Calu3 (cell line): ENCODE measurements at places on chromosomes 16 and 17. TPM values are rescaled to one million over a fixed set of nuclear protein-coding genes. Genes with fewer than 3 reads are reported as not detected.
A peak's percentile ranks its signal among the peaks of the same experiment; 100 is the strongest.

SPATA20 gene
- 33.2 and 47.8 TPM in 2 replicates for total RNA-seq

SULT1A1 gene
- total RNA-seq, result 14.0 and 15.0 TPM in 2 replicates

GRCh38 chr17:68381076-68381900 is 76.0 kb downstream of the WIPI1 start:
- H3K27ac ChIP-seq, result no peak overlapping the region
- H3K4me3 ChIP-seq, result no peak overlapping the region
- H3K4me1 ChIP-seq, result peaks cover 18% of the 10 kb centered on the region
- no peak for DNase-seq
- peaks cover 13% of the 10 kb centered on the region for H3K27me3 ChIP-seq
- no peaks in the 10 kb centered on the region for H3K36me3 ChIP-seq

ZNF750 gene
- not detected in 2 replicates for total RNA-seq

GRCh38 chr17:34645594-34645993 is 66.2 kb downstream of the TMEM132E start:
- no peak overlapping the region for H3K4me3 ChIP-seq
- peaks cover 7% of the 10 kb centered on the region for H3K4me1 ChIP-seq
- no peaks in the 10 kb centered on the region for H3K36me3 ChIP-seq
- no peak overlapping the region for H3K27ac ChIP-seq
- peak; percentile 47 for DNase-seq

GRCh38 chr17:81291662-81292061 is 3.4 kb downstream of the SLC38A10 start:
- no peak overlapping the region for H3K27ac ChIP-seq
- peaks cover 8% of the 10 kb centered on the region for H3K4me1 ChIP-seq
- H3K36me3 ChIP-seq, result peaks cover 47% of the 10 kb centered on the region
- H3K4me3 ChIP-seq, result no peak overlapping the region
- H3K27me3 ChIP-seq, result no peaks in the 10 kb centered on the region

DNA sequence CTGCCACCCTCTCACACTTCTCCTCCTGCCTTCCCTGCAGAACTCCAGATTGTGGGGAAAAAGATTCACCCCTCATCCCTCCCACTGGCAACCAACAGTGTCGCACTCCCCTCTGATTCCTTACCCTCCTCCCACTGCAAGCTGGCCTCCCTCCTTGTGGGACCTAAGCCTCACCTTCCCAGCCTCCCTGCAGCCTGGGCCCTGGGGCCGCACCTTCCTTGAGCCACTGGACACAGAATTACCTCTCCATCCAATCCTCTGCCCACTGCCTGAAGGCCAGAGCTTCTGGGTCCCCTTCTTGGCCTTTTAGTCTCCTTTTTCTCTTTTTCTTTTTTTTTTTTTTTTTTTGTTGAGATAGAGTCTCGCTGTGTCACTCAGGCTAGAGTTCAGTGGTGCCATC is 33.9 kb downstream of the NGFR start:
- H3K4me3 ChIP-seq, result no peak overlapping the region
- H3K27ac ChIP-seq, result no peak overlapping the region
- no peak for DNase-seq
- H3K4me1 ChIP-seq, result no peaks in the 10 kb centered on the region

GRCh38 chr17:52079496-52079895 is 79.0 kb downstream of the CA10 start:
- no peaks in the 10 kb centered on the region for H3K36me3 ChIP-seq
- peaks cover 26% of the 10 kb centered on the region for H3K27me3 ChIP-seq
- no peak overlapping the region for H3K27ac ChIP-seq
- no peak overlapping the region for H3K4me3 ChIP-seq
- no peak for DNase-seq
- H3K4me1 ChIP-seq, result no peaks in the 10 kb centered on the region

GRCh38 chr17:1639549-1640180 is 5.9 kb downstream of the SCARF1 start:
- H3K36me3 ChIP-seq, result peaks cover 6% of the 10 kb centered on the region
- no peak overlapping the region for H3K4me3 ChIP-seq
- no peaks in the 10 kb centered on the region for H3K27me3 ChIP-seq
- DNase-seq, result no peak
- H3K27ac ChIP-seq, result no peak overlapping the region
- no peaks in the 10 kb centered on the region for H3K4me1 ChIP-seq

ZG16 gene
- not detected in 2 replicates for total RNA-seq

PPY gene
- total RNA-seq, result not detected in 2 replicates

GRCh38 chr17:44334727-44335126 is 10.1 kb upstream of the SLC25A39 start:
- H3K36me3 ChIP-seq, result no peaks in the 10 kb centered on the region
- no peak for DNase-seq
- H3K27me3 ChIP-seq, result peaks cover 14% of the 10 kb centered on the region
- H3K4me1 ChIP-seq, result peaks cover 18% of the 10 kb centered on the region
- H3K27ac ChIP-seq, result no peak overlapping the region

DNA sequence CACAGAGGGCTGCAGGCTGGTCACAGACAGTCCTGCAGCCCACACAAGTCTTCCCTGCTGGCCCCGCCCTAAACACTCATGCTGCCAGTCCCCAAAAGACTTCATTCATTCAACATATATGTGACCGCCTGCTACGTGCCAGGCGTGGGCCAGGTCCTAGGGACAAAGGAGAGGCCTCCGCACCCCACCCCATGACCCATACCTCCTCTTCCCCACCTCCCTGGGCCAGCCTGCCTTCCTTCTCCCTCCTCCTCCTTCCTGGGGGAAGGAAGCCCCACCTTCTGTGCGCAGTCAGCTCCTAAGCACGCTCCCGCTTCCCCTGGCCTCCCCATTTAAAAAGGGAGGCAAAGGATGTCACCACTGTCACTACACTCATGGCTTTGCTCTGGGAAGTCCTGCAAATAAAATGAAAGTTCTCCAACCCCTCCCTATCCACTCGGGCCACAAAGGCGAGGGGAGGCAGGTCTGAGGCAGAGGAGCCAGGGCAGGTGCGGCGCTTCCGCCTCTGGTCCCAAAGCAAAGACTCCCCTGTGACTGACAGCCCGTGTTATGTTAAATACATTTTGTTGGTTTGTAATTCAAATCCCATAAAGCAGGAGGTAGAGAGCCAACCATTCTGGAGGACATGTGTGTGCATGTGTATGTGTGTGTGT is 9.0 kb downstream of the DNAAF8 start:
- H3K4me1 ChIP-seq, result peaks cover 10% of the 10 kb centered on the region
- peaks cover 16% of the 10 kb centered on the region for H3K36me3 ChIP-seq
- peak overlapping the region; percentile 46 for H3K4me3 ChIP-seq
- no peak overlapping the region for H3K27ac ChIP-seq
- DNase-seq, result no peak

- H3K36me3 ChIP-seq, result no peaks in the 10 kb centered on the region
- H3K4me1 ChIP-seq, result peaks cover 19% of the 10 kb centered on the region
- peak; percentile 36 for DNase-seq
- peak overlapping the region; percentile 30 for H3K27ac ChIP-seq
- no peak overlapping the region for H3K4me3 ChIP-seq
These were observed 50.1 kb downstream of the PIMREG start for GRCh38 chr17:6494239-6494941.

DNA sequence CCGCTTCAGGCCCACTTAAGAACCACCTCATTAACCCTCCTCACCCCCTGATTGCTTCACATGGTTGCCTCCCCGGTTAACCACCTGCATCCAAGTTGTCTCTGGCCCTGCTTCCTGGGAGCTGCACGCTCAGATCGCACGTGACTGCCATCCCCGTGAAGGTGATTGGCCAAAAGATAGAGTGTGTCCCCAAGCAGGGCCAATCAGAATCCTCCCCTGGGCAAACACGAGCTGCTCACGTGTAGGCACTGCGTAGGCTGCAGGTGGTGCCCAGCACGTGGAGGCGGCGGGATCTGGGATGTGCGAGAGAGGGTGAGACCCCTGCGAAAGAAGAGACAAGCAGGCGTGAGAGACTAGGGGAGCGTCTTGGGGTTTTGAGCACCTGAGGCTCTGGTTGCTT is 111.8 kb upstream of the CRHR1 start:
- no peaks in the 10 kb centered on the region for H3K36me3 ChIP-seq
- H3K27ac ChIP-seq, result no peak overlapping the region
- H3K4me3 ChIP-seq, result no peak overlapping the region
- peaks cover 89% of the 10 kb centered on the region for H3K27me3 ChIP-seq
- no peak for DNase-seq

DNA sequence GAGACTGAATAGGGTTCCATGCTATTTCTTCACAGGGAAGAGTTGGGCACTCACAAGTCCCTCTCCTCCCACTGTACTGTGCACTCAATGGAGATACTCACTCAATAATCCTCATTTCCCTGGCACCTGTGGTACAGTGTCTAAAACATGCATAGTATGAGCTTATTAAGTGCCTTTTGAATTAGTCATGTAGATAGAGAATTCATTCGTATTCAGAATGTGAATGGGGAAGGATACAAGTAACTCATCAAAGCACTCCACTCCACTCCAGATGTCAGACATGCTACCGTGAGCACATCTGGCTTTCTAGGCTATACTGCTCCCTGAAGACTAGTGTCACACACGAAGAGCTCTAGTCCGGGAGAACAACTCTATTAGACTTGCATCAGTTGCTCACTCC is 6.3 kb downstream of the C17orf75 start:
- no peak overlapping the region for H3K4me3 ChIP-seq
- no peak overlapping the region for H3K27ac ChIP-seq
- peaks cover 2% of the 10 kb centered on the region for H3K4me1 ChIP-seq
- DNase-seq, result no peak
- H3K36me3 ChIP-seq, result peaks cover 15% of the 10 kb centered on the region

GRCh38 chr17:42806249-42806648 is 7.6 kb downstream of the CNTD1 start:
- H3K4me1 ChIP-seq, result no peaks in the 10 kb centered on the region
- H3K4me3 ChIP-seq, result no peak overlapping the region
- no peak for DNase-seq
- peaks cover 6% of the 10 kb centered on the region for H3K36me3 ChIP-seq
- H3K27ac ChIP-seq, result no peak overlapping the region

DNA sequence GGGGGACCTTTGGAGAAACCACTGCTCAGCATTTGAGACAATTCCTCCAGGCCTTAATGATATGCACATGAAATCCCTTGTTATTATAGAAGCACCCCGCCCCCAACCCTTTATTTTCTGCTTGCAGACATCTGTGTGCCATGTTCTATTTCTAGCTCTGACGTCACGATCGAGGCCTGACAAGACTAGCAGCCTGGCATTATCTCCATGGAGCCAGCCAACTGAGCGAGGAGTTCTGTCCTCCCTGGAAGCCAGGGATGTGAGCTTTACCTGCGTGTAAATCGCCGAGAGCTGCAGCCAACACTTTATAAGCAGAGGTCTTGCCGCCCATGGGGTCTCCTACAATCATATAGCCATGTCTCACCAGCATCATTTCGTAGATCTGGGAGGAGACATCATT is 116.9 kb downstream of the DNAH3 start:
- H3K27ac ChIP-seq, result no peak overlapping the region
- no peak overlapping the region for H3K4me3 ChIP-seq
- no peaks in the 10 kb centered on the region for H3K36me3 ChIP-seq

GRCh38 chr17:55735731-55736405 is 13.2 kb upstream of the TMEM100 start:
- H3K27ac ChIP-seq, result no peak overlapping the region
- no peaks in the 10 kb centered on the region for H3K36me3 ChIP-seq
- no peaks in the 10 kb centered on the region for H3K27me3 ChIP-seq
- H3K4me3 ChIP-seq, result no peak overlapping the region
- H3K4me1 ChIP-seq, result peaks cover 25% of the 10 kb centered on the region

GRCh38 chr16:50267651-50268050 is 1.3 kb downstream of the ADCY7 start:
- H3K27ac ChIP-seq, result no peak overlapping the region
- peaks cover 13% of the 10 kb centered on the region for H3K36me3 ChIP-seq
- DNase-seq, result no peak
- H3K4me1 ChIP-seq, result peaks cover 42% of the 10 kb centered on the region

DNA sequence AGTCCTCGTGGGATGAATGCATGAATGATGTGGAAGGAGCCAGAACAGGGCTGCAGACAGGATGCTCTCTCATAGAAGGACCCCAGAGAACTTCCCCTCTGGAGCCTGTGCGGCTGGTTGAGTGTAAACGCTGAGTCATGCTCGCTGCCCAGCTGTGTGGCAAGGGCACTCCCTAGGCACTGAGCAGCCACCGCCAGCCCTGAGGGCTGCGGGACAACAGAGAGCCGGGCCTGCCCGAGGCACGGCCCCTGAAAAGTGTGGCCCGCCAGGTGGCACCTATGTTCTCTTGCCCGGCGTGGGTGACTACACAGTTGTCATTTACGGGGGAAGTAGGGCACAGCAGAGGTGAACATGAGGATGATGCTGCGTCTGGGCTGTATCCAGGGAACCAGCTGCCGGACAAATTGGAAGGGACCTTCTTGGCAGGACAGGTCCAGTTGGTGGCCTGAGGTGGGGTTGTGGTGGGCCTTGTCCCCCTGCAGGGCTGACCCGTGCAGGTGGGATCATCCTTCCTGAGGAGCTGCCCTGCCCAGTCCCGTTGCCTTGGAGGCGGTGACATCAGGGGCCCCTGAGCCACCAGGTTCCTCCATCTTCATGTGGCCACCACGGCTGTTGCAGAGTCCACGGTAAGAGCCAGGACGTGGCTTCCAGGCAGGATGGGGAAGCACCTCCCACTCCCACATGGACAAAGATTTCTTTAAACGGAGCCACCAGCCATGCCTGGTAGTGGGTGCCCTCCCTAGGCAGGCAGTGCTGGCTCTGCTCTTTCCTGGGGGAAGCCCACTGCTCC is 94.8 kb upstream of the CBX4 start:
- peaks cover 27% of the 10 kb centered on the region for H3K36me3 ChIP-seq
- H3K27me3 ChIP-seq, result no peaks in the 10 kb centered on the region
- H3K27ac ChIP-seq, result peak overlapping the region; percentile 66
- DNase-seq, result peak; percentile 66
- H3K4me3 ChIP-seq, result peak overlapping the region; percentile 32
- peaks cover 28% of the 10 kb centered on the region for H3K4me1 ChIP-seq

GNG13 gene
- total RNA-seq, result not detected in 2 replicates

DNA sequence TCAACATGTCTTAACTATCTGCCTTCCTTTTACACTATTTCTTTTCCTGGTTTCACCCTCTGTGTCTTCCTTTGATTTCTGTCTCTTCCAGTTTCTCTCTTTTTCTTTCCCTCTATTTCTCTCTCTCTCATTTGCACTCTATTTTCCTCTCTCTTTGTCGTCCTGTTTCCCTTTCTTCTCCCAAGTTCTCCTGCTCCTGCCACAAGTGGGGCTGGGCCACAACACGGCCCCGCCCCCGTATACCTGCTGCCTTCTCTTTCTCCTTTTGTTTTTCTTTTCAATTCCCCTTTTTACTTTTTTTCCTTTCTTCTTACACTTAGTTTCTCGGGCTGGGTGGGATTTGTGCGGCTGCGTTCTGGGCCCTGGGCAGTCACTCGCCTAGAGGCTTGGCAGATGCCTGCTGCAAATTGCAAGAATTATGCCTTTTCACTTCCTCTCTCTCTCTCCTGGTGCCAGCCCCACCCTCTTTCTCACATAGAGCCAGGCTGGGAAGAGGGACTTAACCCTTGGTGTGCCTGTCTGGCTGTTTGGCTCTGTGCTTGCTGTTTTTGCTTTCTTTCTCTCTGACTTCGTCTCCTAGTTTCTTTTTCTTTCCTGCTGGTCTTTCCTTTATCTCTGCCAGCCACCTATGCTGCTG is 2139.4 kb downstream of the TP53TG3F start:
- no peak overlapping the region for H3K4me3 ChIP-seq
- DNase-seq, result no peak
- H3K36me3 ChIP-seq, result no peaks in the 10 kb centered on the region
- no peaks in the 10 kb centered on the region for H3K27me3 ChIP-seq
- H3K4me1 ChIP-seq, result no peaks in the 10 kb centered on the region

SLFN14 gene
- total RNA-seq, result not detected in 2 replicates
